ENCODE measurements at places on chromosomes 7 and 10.

DNA sequence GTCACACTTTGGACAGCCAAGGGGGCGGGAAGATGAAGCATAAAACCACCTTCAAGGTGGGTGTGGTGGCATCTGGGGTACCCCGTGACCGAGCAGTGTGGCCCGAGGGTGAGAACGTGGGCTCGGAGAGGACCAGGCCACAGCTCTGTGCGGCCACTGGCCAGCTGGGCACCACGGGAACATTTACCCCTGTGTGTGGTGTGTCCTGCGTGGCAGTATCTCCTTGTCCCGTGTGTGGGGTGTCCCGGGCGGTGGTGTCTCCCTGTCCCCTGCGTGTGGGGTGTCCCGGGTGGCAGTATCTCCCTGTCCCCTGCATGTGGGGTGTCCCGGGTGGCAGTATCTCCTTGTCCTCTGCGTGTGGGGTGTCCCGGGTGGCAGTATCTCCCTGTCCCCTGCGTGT lies 570.3 kb downstream of the DNAJB6 start:
- H3K27me3 ChIP-seq, result no peaks in the 10 kb centered on the region
- no peak overlapping the region for H3K27ac ChIP-seq
- H3K4me1 ChIP-seq, result no peaks in the 10 kb centered on the region
- no peaks in the 10 kb centered on the region for H3K36me3 ChIP-seq
- DNase-seq, result no peak

DNA sequence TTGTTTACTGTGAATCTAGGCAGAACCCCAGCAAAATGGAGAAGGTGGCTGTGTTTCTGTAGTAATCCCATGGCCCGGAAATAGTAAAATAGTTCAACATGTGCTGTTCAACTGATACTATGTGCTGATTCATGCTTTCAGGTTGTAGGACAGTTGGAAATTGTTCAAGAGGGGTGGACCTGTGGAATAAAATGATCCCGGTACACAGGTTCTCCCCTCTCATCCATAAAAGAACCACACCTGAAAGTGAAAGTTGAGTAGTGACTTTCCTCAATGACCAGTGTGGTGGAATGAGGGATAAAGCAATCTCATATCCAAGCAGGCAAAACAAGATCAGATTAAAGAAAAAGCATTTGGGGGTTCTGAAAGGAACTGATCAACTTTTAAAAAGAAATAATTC lies 177.1 kb downstream of the POU6F2 start:
- no peaks in the 10 kb centered on the region for H3K36me3 ChIP-seq
- DNase-seq, result no peak
- no peak overlapping the region for H3K4me3 ChIP-seq

DNA sequence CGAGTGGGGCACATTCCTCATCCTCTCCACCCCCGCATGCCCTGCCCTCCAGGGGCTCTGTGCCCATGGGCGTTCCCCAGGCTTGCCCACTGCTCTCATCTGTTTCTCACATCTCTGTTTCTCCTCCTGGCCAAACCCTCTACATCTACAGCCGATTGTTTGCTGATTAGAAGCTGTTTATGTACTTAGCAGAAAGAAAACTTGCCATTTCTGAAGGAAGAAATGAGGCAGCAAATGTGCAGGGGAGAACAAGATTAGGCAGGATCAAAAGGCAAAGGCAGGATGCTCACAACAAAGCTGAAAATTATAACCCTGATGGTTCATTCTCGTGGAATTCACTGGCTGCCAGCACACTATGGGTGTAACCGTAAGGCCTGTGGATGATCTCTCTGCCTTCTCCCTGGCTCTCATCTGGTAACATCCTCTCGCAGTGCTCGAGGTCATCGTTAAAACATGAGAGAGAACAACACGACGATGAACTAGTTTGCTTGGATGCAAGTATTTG lies 111.6 kb upstream of the KLF14 start:
- no peaks in the 10 kb centered on the region for H3K27me3 ChIP-seq
- peaks cover 14% of the 10 kb centered on the region for H3K4me1 ChIP-seq
- H3K36me3 ChIP-seq, result no peaks in the 10 kb centered on the region
- DNase-seq, result no peak
- no peak overlapping the region for H3K4me3 ChIP-seq
- no peak overlapping the region for H3K27ac ChIP-seq

DNA sequence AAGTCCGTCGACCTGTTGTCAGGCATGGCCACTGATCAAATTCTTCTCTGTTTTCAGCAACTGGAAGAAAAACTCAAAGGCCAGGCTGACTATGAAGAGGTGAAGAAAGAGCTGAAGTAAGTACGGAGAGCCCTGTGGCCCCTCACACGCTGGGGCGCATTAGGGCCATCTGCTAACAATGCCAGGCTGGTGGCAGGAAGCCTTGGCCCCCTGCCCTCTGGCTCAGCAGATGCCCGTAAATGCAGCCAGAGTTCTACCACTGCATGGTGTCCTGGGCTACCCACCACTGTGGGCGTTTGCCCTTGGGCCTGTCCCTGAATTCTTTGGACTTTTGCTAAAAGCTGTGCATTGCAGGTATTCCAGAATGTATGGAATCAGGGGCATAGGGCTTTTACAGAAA lies 96.9 kb upstream of the SH2B2 start:
- no peak overlapping the region for H3K4me3 ChIP-seq
- no peak overlapping the region for H3K27ac ChIP-seq
- H3K4me1 ChIP-seq, result no peaks in the 10 kb centered on the region
- no peak for DNase-seq
- H3K36me3 ChIP-seq, result no peaks in the 10 kb centered on the region
- H3K27me3 ChIP-seq, result no peaks in the 10 kb centered on the region

DNA sequence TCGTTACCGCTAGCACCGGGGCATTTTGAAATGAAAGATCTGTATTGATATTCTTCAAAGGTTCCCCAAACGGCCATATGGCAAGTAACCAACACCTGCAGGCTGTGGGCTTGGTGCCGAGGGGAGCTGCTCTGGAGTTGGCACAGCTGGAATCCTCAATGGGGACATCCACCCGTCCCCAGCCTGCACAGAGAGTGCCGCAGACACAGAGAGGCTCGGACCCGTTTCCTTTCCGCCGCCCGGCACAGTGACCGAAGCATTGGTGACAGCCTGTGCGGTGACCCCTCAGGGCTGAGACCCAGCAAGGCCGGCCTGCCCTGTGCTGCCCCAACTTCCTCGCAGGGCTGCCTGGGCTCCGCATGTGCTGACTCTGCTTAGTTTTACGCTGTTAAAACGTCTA lies 4.5 kb downstream of the CFAP46 start:
- DNase-seq, result no peak
- H3K27me3 ChIP-seq, result peaks cover 14% of the 10 kb centered on the region
- H3K27ac ChIP-seq, result no peak overlapping the region
- no peaks in the 10 kb centered on the region for H3K36me3 ChIP-seq

DNA sequence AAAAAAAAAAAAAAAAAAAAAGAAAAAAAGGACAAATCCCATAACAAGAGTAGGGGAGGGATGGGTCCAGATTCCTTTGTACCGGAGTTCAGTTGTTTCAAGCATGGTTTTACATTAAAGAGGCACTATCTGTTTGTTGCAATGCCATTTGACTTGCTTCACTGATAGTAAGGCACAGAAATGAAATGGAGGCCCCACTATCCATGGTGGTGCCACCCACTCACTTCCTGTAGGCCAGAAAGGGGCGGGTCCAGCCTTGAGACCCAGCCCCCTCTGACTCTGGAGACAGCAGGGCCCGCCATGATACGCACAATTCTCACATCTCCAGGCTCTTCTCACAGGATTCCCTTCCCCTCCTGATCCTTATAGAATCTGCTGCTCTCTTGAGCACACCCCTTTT lies 100.0 kb downstream of the CLEC2L start:
- peaks cover 58% of the 10 kb centered on the region for H3K4me1 ChIP-seq
- H3K27me3 ChIP-seq, result no peaks in the 10 kb centered on the region
- DNase-seq, result no peak

DNA sequence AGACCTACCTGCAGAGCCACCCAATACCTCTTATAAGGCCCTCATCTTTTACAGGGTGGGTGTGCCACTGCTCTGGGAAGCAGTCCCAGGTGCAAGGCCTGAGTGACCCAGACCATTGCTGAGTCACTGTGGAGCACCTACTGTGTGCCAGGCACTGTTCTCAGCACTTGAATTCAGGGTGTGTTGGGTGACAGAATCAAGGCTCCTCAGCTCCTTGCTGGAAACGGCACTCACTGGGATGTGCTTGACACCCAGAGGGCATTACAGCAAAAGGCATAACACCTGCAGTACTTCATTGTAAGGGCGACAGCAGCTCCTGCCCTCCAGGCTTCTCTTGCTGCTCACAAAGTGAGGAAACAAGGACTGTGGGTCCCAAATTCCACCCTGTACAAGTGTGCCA lies 7.1 kb downstream of the CAMK2B start:
- H3K4me3 ChIP-seq, result no peak overlapping the region
- H3K27ac ChIP-seq, result no peak overlapping the region
- no peaks in the 10 kb centered on the region for H3K4me1 ChIP-seq
- peaks cover 28% of the 10 kb centered on the region for H3K27me3 ChIP-seq
- DNase-seq, result no peak

DNA sequence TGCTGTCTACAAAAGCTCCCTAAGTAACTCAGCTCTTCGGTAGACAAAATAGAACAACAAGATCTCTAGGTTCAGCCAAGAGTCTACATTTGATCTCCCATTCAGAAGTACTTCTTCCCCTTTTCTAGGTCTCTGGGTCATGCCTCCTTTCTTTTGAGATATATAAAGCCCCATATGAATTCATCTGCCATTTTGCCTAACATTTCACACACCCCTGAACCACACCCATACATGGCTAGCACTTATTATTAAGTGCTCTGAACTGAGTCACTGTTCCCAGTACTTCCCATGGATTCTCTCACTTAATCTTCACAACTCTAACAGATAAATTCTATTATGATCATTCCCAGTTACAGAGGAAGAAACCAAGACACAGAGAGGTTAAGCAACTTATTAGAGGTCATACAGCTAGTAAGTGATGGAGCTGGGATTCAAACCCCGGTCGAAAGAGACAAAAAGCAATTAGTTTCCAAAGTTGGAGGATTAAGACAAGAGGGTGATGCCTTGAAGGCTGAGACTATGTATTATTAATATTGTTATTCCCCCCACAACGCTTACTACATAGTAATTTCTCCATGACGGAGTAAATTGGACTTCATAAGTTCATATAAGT lies 17.3 kb downstream of the MYOF start:
- no peaks in the 10 kb centered on the region for H3K36me3 ChIP-seq
- DNase-seq, result no peak
- H3K4me1 ChIP-seq, result peaks cover 6% of the 10 kb centered on the region
- H3K4me3 ChIP-seq, result no peak overlapping the region

DNA sequence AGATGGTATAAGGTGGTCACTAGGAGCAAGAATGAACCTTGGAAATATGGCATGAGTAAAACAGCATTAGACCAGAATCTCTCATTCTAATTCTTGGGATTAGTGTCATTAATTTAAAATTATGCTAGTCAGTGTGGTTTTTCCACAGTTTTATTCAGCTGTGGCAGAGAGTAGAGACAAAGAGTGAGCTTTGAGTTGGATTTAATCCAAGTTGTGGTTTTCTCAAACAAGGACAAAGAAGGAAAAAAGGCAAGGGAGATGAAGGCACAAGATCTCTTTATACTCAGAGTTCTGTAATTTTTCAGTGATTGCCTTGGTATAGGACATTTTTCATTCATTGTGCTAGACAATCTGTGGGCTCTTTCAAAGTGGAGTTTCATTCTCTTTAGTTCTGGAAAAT lies 28.2 kb upstream of the AKAP9 start:
- no peak for DNase-seq
- no peaks in the 10 kb centered on the region for H3K36me3 ChIP-seq
- H3K27ac ChIP-seq, result no peak overlapping the region
- peaks cover 18% of the 10 kb centered on the region for H3K4me1 ChIP-seq
- H3K4me3 ChIP-seq, result no peak overlapping the region

DNA sequence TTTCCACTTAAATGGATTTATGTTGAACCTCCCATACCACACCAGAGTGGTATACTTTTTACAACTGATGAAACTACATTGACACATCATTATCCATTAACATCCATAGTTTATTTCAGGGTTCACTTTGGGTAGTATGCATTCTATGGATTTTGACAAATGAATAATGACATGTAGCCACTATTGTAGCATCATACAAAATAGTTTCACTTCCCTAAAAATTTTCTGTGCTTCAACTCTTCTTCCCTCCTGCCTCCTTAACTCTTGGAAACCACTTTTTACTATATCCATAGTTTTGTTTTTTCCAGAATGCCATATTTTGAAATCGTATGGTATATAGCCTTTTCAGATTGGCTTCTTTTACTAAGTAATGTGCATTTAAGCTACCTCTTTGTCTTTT lies 199.5 kb upstream of the TMEM196 start:
- no peaks in the 10 kb centered on the region for H3K27me3 ChIP-seq
- no peak overlapping the region for H3K27ac ChIP-seq
- H3K36me3 ChIP-seq, result no peaks in the 10 kb centered on the region
- DNase-seq, result no peak
- H3K4me3 ChIP-seq, result no peak overlapping the region

GRCh38 chr7:134165252-134165651 lies 38.1 kb downstream of the LRGUK start:
- peaks cover 5% of the 10 kb centered on the region for H3K27me3 ChIP-seq
- H3K4me3 ChIP-seq, result no peak overlapping the region
- DNase-seq, result no peak
- H3K36me3 ChIP-seq, result no peaks in the 10 kb centered on the region
- no peaks in the 10 kb centered on the region for H3K4me1 ChIP-seq

GRCh38 chr7:133020496-133020895 lies 61.4 kb downstream of the CHCHD3 start:
- H3K4me1 ChIP-seq, result no peaks in the 10 kb centered on the region
- no peaks in the 10 kb centered on the region for H3K27me3 ChIP-seq
- DNase-seq, result no peak

DNA sequence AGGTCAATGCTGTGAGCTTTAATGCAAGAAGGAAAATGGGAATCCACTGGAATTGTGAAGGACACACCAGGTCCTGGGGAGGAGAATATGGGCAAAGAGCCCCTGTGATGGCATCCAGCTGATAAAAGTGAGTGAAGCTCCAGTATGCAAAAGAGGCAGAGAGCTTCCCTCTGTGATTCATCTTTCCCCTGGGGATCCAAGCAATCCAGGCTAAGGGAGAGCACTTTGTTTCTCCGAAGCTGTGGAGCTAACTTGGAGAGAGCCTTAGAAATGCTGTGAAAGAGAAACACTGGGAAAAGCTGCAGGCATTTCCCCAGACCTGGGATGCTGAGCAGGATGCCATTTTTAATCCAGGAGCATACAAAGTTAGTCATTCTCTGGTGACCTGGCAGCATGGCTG lies 489.5 kb downstream of the SH2D4B start:
- H3K27ac ChIP-seq, result no peak overlapping the region
- no peak overlapping the region for H3K4me3 ChIP-seq
- no peaks in the 10 kb centered on the region for H3K36me3 ChIP-seq
- no peaks in the 10 kb centered on the region for H3K27me3 ChIP-seq
- H3K4me1 ChIP-seq, result no peaks in the 10 kb centered on the region
- no peak for DNase-seq

GRCh38 chr7:35988105-35988504 lies 164.9 kb upstream of the EEPD1 start:
- DNase-seq, result no peak
- H3K36me3 ChIP-seq, result no peaks in the 10 kb centered on the region
- no peaks in the 10 kb centered on the region for H3K4me1 ChIP-seq
- no peak overlapping the region for H3K27ac ChIP-seq

Data from activated CD8-positive, alpha-beta T cell treated with anti-CD3 and anti-CD28 coated beads, Interleukin-2, amount 10 ng/mL, durations not matched to agents 7 days and 5 days (primary cell).